Activated CD4-positive, alpha-beta T cell treated with anti-CD3 and anti-CD28 coated beads for 4 hours (primary cell): ENCODE measurements at places on chromosomes 11 and 22.

- DNase-seq, result no peak
Measured at GRCh38 chr11:102831489-102832440, 11.6 kb downstream of the MMP3 start.

GRCh38 chr11:120013325-120014250 lies 124.3 kb downstream of the TRIM29 start:
- no peak for DNase-seq

DNA sequence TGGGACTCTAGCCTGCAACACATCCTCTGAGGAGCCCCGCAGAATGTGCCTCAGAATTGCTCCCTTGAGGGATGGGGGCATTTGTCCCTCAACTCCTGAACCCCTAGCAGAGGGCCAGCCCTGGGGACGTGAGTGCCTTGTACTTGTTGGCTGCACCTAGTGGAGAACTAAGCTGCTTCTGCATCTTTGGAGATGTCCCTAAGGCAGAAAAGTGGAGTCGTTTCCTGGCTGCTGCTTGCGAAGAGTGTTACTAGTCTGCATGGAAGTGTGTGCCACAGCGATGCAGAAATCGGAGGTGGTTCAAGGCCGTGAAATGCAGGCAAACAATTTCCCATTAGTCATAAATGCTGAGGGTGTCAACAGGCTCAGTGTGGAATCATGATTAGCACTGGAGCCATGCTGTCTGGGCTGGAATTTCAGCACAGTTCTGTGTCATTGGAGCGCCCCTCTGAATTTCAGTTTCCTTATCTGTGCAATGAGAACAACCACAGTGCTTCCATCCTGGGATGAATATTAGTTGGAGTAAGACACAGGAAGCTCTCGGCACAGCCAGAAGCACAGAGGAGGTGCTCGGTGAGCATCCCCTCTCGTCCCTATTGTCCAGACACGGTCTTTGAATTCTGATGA lies 56.5 kb downstream of the MIAT start:
- no peak for DNase-seq

DNA sequence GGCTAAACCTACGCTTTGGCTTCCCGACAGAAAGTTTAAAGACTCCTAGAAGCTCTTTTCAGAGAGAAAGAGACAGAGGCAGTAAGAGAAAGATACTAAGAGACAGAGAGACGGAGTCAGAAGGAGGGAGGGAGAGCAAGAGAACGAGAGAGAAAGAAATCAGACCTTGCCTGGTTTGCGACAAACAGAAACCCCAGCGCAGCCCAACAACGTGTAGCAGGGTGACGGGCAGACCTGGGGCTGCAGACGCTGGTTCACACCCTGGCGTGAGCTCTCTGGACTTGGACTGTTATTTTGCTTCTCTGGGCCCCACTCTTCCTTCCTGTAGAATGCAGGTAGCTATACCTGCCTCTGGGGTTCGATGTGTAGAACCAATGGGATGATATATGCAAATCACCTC lies 244.4 kb upstream of the SYN3 start:
- no peak for DNase-seq

GRCh38 chr11:27701355-27702105 lies 1.3 kb upstream of the BDNF start:
- DNase-seq, result no peak
